ENCODE measurements at places on chromosomes 3 and 15.

GRCh38 chr15:75182187-75183131 is 19.2 kb upstream of the C15orf39 start:
- no peak for DNase-seq

DNA sequence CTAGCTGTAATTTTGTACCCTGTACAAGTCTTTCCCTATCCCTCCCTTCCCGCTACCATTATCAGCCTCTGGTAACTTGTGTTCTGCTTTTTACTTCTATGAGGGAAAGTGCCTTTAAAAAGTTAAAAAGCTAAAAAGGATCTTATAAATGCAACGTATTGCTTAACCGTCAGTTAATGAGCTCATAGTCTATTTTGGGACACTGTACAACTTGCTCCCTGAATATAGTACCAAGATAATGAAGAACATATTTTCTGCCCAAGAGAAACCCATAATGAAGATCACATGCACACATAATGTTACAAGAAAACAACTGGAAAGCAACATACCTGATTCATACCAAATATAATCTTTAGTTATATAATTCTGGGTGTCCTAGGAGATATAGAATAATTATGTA is 22.6 kb downstream of the ZIC1 start:
- no peak for DNase-seq

- DNase-seq: peak; percentile 64
Observed at GRCh38 chr3:180594631-180595558, 7.1 kb upstream of the TTC14 start.

- DNase-seq: no peak
Observed at GRCh38 chr3:144762091-144762490, 790.5 kb downstream of the DIPK2A start.

- peak; percentile 60 for DNase-seq
Observed at GRCh38 chr3:46538803-46539442, 27.2 kb downstream of the LRRC2 start.

DNA sequence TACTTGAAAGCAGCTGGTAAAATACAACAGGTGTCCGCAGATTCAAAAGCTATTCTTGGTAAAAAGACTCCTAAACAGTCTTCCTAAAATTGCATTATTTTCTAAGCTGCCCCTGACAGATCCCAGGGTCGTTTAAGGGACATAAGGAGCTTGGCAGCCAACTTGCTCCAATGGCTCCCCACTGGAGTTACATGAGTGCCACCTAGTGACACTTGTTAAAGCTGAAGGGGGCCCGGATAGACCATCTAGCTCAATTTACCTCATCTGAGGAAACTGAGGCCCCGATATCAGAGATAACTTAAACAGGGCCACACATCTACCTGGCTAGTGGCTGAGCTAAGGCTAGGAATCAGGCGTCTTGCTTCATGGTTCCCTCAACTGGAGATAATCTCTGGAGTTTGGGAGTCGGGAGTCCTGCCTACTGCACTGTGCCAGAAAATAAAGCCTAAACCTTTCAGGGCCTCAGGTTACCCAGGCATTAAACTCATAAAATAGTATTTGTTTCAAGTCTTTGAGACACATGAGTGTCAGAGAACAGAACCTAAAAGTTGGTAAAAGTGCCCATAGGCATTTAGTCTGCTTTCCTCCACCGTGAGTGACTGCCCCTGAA is 6.5 kb upstream of the TBC1D23 start:
- DNase-seq: peak; percentile 81

- DNase-seq: peak; percentile 28
Observed at GRCh38 chr3:108588601-108589000, 637 bp downstream of the CIP2A start.

DNA sequence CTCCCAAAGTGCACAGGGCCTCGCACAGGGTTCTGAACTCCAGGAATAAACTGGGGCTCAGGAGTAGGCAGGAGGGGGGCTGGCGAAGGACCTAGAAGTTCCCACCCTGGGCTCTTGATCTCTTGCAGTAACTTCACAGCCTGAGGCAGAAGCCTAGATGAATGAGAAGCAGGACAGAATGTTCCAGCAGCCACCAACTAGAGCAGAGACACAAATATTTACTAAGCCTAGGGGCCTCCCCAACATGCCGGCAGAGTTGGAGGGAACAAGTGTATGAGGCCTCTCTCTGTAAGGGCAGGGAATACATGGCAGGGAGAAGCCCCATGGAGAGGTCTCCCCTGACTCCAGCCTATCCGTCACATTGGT is 25.3 kb upstream of the C15orf39 start:
- DNase-seq: no peak

GRCh38 chr15:83927704-83928391 is 273.9 kb downstream of the ADAMTSL3 start:
- no peak for DNase-seq

GRCh38 chr3:125310623-125311081 is 64.5 kb downstream of the ZNF148 start:
- DNase-seq: no peak

DNA sequence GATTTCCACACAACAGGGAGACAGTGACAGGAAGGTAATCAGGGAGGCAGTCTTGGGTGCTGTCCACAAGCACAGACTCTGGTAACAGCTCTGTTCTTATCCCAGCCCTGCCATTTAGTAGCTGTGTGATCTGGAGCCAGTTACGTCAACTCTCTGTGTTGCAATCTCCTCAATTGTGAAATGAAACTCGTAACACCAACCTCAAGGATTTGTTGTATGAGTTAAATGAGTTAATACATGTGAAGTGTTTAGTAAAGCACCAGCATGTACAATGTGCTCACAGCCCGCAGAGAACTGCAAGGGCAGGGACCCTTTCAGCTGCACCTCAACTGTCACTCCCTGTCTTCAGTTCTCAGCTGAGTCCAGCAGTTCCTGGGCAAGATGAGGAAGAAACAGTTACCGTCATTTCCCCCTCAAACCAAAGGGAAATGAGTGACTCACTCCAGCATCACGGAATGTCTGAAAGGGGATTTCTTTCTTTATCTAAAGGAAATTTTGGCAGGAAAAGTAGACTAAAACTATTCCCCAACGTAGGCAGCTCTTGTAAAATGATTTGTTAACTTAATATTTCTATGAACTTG is 39.9 kb upstream of the MB21D2 start:
- DNase-seq: peak; percentile 98

DNA sequence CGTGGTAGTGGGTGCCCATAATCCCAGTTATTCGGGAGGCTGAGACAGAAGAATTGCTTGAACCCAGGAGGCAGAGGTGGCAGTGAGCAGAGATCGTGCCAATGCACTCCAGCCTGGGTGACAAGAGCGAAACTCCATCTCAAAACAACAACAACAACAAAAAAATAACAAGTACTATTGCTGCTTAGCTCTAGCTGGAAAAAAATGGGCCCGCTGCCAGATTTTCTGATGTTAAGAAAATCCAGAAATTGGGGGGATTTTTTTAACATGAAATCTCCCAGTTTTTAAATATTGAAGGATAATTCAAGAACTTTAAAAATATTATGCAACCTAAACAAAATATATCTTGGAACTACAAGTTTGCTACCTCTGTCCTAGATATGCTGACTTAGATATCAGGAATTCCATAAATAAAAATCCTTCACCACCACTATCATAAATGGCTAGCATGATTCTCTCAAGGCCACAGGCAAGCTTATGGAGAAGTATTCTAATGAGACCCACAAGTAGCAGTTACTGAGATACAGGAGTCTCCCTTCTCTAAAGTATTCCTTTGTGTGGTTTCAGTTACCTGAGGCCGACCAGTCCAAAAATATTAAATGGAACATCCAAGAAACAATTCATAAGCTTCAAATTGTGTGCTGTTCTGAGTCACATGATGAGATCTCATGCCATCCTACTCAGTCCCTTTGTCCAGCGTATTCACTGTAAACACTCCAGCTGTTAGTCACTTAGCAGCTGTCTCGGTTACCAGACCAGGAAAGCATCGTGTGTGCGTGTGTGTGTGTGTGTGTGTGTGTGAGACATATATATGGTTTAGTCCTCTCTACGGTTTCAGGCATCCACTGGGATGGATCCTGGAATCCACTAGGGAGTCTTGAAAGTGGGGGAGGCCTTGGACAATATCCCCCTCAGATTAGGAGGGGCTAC is 277.2 kb downstream of the TBL1XR1 start:
- peak; percentile 50 for DNase-seq

- DNase-seq: peak; percentile 76
Observed at GRCh38 chr15:51621936-51622603, 501 bp downstream of the DMXL2 start.

DNA sequence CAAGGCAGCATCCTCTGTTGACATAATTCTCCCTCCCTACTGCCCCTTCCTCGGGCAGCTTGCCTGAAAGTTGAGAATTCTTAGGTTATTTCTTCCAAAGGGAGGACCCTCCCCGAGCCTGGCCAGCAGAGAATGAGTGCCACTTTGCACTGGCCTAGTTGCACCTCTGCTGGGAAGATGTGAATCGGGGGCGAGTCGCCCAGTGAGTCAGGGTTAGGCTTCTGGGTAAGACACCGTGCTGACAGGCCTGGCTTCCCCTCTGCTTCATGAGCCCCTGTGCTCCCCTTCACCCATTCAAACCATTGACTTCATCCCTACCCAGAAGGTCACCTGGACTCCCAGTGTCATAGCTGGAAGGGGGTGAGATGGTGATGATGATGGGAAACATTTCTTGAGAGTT is 82.3 kb downstream of the AAGAB start:
- no peak for DNase-seq

- DNase-seq: no peak
Observed at GRCh38 chr3:62145086-62145757, 228.1 kb downstream of the FEZF2 start.

- peak; percentile 97 for DNase-seq
Observed at GRCh38 chr3:177516158-177517011, 319.1 kb upstream of the TBL1XR1 start.

GRCh38 chr3:29083081-29083480 is 197.8 kb upstream of the RBMS3 start:
- no peak for DNase-seq
